Activated naive CD4-positive, alpha-beta T cell treated with anti-CD3 and anti-CD28 coated beads, Interleukin-2, amount 50 U/mL, for 16 hours (primary cell): ENCODE measurements at places on chromosomes 12 and 14.

DNA sequence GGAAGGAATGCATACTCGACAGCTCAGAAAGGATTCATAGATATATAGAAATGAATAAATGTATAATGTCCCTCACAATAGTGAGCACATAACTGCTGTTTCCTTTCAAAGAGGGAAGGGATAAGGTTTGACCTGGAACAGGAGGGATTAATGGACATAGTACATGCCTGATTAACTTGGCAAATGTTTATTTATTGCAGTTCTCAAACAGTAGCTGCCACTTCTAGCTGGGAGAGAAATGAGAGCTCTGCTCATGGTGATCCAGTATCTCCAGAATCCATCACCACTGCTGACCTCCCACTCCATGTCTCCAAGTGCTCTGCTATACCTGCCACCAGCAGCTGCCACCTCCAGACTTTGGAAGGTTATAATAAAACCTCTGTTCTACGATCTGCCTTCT is 108.1 kb downstream of the LRIG3 start:
- no peak for DNase-seq

- no peak for DNase-seq
Observed at GRCh38 chr14:75223664-75224154, 47.3 kb upstream of the TMED10 start.

DNA sequence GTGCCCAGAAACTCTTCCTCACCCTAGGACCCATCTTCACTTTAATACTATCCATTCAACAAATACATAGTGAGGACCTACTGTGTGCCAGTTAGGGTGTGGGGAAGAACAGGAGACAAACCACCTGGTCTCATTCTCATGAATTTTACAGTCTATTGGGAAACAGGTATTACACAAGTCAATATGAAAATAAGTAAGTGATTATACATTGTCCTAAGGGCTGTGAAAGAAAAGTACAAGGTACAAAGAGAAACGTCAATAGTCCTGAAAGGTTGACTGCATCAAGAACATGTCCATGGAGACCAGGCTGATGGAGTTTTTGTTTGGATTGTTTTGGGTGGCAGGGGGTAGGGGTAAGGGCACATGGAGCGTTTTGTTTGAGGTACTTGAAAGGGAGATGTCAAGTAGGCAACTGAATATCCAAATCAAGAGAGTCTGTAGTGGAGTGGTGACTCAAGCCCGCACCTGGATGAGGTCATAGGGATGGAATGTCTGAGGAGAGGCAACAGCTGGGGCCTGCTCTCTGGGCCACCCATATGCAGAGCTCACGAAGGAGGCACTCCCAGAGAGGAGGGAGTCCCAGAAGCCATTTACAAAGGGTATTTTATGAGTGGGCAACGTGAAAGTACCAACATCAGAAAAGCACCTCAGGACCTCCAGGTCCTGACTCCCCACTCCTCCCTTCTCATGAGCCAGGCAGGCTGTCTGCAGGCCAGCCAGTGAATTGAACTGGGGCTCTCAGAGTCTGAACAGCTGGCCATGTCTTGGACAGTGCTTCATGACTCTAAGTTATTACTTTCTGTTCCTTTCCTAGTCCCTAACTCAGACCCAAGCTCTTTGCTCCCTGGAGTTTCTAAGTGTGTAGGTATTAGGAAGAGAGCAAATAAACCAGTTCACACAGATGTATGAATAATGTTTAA is 272.0 kb downstream of the ZFP36L1 start:
- DNase-seq: no peak

- no peak for DNase-seq
Observed at GRCh38 chr14:51653775-51654532, 2.2 kb downstream of the FRMD6 start.
